ENCODE measurements at places on chromosomes 5 and 9. TPM values are rescaled to one million over a fixed set of nuclear protein-coding genes. Genes with fewer than 3 reads are reported as not detected.

Gene GPR21
- 4.7 TPM for total RNA-seq

Gene MCC
- total RNA-seq: 94.0 TPM

Gene ELP1
- total RNA-seq: 22.2 TPM

DNA sequence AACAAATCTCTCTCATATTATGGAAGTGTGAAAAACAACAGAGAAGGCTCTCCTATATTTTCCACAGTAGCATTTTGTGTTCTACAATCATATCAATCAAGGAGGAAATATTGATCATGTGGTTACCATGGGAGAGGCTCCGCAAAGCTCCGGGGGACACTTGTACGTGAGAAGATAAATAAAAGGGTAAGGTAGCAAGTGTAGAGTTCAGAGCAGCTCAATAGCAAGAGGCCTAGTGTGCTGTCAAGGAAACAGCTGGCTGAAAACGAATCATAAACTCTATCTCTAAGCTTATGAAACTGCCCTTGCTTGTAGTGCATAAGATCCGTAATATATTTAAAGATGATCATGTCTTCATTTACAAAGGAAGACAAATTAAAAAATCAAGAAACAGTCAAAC, 57.5 kb downstream of the CDH18 start:
- no peak for DNase-seq

DNA sequence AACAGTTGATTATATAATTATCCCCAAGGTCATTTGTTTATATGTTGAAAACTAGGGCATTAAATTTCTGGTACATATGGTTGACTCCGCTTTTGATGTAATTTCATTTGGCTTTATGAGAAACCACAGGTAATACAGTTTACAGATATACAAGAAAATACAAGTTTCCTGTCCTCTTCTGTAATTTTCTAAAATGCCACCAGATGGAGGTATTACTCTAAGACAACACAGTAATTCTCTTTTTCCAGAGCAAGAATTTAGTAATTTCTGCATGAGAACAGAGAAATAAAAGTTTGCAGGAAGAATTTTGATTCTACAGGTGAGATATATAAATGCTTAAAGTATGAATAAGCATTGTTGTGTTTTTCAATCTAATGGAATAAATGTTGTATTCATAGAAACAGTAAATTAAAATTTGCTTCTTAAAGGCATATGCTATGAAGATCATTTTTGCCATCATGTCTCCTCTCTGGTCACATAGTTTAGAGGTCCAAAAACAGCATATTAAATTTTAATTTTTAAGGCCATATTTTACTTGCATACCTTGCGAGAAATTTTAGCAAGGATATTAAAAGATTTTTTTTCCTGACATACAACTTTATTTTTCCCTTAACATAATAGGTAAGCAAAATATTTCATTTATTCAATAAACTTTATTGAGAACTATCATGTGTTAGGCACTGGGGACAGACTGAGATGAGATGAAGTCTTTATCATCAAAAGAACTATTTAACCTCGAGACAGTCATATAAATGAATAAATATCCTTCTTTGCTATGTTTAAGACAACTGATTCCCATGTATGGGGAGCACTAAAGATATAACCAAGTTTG, 22.7 kb downstream of the CHD1 start:
- DNase-seq: no peak

GRCh38 chr9:26158631-26159150, 480.4 kb upstream of the TUSC1 start:
- DNase-seq: no peak

GRCh38 chr5:124998520-124998919, 252.1 kb upstream of the ZNF608 start:
- no peak for DNase-seq

DNA sequence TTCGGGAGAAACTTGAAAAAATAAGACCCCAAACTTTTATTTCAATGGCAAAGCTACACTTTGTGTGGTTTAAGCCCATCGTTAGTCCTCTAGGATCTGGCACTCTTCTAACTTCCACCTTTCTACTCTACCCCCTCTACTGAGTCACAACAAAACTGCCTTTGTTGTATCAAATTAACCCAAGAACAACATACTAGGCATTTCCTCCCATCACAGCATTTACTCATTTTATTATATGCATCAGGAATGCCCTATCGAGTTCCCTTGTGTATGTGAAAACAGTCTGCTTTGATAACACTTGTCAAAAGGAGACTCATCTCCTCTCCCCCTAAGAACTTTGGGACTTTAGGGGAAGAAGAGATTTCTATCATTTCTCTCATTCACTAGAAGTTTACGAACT, 158.9 kb upstream of the FREM1 start:
- DNase-seq: no peak

DNA sequence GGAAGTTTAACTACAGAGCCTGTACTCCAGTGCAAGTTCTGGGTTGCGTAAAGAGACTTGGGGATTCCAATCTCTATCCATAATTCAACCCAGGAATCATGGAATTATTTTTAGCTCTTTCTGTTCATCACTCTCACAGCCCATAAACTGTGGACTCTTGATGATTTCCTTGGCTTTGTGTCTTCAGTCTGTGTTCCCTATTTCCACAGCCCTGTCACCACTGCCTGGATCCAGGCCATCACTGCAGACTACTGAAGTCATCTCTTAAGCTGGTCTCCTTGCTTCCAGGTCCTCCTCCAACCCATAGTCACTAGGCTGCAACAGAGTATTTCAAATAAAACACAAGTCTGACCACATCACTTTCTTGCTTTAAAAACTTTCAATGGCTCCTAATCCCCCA, 211.7 kb downstream of the PLK2 start:
- no peak for DNase-seq

DNA sequence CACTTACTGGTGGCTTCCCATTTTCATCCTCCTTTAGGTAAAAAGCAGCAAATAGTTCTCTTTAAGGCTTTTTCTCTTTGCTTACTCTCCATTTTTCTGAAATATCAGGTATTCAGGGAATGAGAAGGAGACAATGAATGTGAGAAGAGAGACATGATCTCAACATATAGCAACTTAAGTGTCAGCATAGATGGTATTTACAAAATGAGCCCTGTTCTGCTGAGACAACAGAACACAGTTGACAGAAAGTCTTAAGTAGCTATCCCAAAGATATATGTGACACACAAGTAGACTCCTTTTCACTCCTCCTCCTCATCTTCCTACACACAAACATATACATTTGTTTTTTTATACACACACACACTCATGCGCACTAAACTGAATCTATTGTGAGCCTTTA, 649.3 kb upstream of the WWC1 start:
- DNase-seq: no peak
